ENCODE measurements at places on chromosomes 6 and 20.

GRCh38 chr20:47749339-47749738 lies 35.9 kb downstream of the SULF2 start:
- no peak for DNase-seq

DNA sequence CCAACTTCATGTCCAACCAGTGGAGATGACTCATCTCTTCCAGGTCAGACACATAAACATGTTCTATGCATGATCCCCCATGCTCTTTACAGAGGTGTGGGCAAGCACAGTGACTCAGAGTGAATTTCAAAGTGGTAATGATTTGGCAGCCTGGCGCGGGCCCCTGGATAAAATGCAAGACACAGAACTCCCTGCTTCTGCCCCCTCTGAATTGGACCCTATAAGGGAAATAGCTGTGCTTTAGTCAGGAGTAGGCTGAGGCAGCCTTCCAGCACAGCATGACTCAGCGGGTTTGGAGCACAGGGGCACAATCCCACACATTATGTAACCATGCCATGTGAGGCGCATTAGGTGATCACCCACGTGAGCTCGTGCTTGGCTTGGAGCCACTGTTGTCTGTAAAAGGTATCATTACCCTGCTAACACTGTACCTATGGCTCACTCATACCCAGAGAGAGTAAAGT lies 127.4 kb downstream of the C6orf118 start:
- DNase-seq: no peak

GRCh38 chr6:5567890-5568289 lies 306.6 kb downstream of the FARS2 start:
- DNase-seq: no peak

DNA sequence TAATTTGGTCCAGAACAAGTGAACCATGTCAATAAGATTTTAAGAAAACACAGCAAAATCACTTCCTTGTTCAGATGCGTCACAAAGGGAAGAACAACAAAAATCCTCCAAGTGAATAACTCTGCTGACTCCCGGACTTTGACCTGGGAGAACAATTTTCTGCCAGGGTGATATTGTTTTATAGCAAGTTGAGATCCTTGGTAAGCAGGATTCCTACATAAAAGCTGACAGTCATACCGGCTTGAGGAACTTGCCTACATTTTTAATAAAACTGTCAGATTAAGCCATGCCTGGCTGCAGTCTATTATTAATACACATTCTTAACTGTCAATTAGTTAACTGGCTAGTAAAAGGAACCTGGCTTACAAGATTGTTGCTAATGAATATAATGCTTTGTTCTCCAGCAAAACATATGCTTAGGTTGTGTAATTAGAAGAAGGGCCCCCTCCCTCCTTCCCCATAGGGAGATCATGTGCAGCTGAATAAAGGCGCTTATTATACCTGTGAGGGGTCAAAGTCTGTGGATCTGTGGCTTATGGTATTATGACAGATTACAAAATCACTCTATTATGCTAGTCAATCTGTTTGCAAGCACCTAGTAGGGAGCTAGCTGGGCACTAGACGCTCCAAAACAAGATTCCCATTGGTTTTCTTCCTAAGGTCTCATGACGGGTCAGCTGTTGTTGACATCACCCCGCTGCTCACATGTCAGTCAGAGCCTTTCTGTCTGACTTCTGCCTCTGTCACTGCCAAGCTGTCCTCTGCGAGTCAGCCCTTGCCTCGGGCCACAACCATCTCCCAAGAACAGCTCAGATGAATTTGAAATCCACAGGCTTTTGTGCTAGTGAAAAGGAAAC lies 44.6 kb upstream of the SEC63 start:
- peak; percentile 62 for DNase-seq

DNA sequence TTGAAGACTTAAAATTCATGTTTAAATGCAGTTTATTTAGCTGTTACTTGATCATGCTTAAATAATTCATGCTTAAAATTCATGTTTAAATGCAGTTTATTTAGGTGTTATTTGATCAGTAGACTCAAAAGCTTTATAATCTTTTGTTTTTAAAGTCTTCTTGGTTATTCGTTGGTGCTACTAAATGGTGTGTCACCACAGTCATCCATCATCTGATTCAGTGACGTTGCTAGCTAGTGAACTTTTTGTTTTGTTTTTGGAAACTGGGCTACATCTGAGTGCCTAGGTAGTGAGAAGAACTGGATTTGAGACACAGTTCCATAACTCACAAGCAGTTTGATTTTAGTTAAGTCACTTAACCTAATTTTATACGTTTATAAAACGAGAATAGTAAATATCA lies 20.9 kb downstream of the SCAF8 start:
- DNase-seq: no peak

DNA sequence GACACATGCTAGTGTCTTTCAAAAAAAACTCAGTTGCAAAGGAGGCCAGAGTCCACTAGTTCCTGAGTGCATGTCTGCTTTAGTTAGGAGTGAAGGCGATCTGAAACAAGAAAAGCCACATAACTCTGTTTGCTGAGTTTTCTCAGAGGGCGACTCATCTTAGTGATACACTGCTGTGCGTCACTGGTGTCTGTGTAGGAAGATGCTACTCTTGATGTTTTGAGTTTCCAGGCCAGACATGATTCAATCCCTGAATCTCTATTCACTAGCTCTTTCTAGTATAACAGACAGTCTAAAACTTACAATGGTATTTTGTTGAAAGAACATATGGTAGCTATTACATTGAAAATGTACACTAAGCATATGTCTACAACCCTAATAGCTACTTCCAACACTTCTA lies 60.9 kb downstream of the GFRAL start:
- no peak for DNase-seq

- DNase-seq: no peak
Measured at GRCh38 chr20:55211481-55211880, 736.1 kb downstream of the DOK5 start.

GRCh38 chr6:19999319-20000191 lies 162.4 kb downstream of the ID4 start:
- DNase-seq: no peak

DNA sequence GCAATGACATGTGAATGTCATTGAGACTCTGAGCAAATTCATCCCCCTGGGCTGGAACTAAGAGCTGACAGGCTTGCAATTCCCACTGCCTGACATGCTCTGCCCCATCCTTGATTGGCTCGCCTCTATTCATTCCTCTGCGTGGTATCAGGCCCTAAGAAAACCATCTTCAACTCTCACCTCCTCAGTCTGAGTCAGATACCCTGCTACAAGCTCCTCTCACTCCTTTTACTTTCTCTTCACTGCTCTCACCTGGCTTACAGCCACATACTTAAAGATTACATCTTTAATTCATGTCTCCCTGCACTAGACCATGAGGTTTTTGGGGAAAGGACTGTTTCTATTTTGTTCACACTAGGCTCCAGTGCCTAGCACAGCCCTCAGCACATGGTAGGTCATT lies 131.6 kb downstream of the KIF6 start:
- no peak for DNase-seq

- no peak for DNase-seq
Measured at GRCh38 chr6:79335133-79335674, 100.7 kb upstream of the HMGN3 start.

DNA sequence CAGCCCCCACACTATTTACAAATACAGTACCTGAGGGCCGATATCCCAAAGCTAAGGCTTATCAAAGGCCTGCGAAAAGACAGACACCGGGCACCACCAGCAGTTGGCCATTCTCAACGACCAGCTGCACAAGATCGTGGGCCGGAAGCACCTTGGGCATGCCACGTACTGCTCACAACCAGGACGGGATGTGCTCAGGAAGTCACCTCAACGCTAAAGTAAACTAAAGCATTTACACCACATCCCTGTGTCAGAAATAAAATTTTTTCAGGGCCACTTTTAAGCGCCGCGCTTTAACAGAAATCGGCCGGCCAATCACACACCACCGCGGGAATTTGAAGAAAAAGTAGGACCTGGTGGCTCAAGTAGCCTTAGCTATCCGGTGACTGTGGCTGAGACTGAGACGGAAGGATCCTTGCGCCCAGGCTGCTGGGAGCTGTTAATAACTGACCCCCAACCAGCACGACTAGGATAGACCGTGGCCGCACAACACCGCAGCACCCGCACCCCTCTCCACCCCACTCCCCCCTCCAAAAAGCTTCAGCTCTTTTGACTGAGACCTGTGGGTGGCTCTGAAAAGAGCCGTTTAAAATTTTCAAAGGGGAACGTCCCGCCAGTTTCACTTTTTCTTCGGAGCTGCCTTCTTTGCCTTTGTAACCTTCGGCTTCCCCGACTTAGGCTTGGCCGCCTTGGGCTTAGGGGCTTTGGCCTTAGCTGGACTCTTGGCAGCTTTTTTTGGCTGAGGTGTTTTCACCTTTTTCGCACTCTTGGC lies 131.2 kb upstream of the BTN3A2 start:
- DNase-seq: no peak

- no peak for DNase-seq
Measured at GRCh38 chr6:31728767-31729514, at the start of gene DDAH2. TSS of gene DDAH2 (minus strand) at chr6:31729299. CDS start at chr6:31729161, 138 bp downstream.

DNA sequence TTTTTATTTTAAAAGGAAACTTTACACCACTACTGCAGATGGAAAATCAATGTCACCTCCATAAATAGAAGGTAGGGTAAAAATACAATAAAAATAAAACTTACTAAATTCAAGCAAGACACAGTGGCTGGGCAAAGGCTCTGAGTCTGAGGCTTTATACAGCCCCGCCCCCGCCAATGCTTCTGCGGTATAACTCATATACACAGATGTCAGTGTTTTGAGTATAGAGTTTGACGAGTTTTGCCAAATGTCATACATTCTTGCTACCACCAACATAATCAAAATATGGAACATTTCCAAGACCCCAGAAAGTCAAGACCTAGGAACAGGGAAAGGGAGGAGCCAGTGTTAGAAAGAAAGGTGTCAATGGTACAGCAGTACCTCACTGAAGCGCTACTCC lies 12.8 kb downstream of the NFATC2 start:
- DNase-seq: no peak

DNA sequence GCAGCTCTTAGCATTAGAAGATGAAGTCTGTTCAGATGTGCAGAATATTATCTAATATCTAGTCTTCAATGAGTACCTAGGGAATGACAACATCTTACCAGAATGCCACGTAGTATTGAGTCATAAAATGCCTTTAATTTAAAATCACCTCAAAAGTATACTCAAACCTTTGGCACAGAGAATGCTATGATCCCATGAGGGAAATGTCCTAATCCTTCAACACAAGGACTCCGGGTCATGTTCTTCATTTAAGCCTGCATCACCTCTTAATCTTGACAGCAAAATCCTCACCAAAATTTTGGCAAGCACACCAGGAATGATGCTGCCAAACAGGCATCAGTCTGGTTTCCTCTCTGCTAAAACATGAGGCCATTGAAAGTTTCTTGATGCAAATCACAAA lies 23.6 kb upstream of the MARCKS start:
- no peak for DNase-seq

DNA sequence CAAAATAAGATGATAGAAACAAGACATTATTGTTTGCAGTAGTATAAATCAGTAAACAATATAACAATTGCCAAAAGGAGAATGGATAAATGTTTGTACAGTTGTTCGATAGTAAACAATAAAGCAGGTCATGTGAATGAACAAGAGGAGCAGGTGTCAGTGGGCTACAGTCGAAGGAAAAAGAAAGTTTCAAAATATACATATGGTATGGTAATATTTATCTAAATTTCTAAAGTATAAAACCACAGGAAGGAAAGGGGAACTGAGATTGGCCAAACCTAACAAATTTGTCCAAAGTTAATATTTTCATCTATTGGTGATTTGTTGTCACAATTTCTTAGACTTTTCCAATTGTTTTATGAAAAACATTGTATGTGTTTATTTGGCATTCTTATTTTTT lies 110.9 kb downstream of the SH3BGRL2 start:
- no peak for DNase-seq

- DNase-seq: no peak
Measured at GRCh38 chr6:136846046-136846445, 23.7 kb downstream of the PEX7 start.

DNA sequence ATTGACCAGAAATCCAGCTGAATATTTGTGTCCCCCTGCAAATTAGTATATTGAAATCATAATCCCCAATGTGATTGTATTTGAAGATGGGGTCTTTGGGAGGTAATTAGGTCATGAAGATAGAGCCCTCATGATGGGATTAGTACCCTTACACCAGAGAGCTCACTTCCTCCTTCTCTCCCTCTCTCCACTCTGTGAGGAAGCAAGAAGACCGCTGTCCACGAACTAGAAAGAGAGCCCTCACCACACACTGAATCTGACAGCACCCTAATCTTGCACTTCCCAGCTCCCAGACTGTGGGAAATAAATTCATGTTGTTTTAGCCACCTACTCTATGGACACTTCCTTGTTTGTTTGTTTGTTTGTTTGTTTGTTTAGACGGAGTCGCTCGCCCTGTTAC lies 11.9 kb upstream of the PLAGL1 start:
- DNase-seq: no peak

- no peak for DNase-seq
Measured at GRCh38 chr6:117477988-117478852, 4.3 kb upstream of the DCBLD1 start.

DNA sequence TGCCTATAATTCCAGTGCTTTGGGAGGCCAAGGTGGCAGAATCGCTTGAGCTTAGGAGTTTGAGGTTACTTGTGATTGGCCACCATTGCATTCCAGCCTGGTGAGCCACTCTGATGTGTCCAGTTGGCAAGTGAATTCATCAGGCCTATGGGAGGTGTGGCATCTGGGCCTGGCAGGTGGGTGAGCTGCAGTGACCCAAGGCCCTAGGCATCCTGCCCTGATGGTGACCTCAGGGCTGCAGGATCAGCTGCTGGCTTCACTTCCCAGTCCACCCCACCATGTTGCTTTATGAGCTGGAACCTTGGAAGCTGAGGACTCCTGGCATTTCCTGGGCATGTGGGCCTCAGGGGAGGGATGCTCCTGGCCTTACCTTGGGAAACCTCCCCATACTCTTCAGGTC lies 20.5 kb downstream of the RSPH9 start:
- no peak for DNase-seq

- DNase-seq: no peak
Measured at GRCh38 chr6:160217863-160218262, 40.8 kb downstream of the SLC22A2 start.

DNA sequence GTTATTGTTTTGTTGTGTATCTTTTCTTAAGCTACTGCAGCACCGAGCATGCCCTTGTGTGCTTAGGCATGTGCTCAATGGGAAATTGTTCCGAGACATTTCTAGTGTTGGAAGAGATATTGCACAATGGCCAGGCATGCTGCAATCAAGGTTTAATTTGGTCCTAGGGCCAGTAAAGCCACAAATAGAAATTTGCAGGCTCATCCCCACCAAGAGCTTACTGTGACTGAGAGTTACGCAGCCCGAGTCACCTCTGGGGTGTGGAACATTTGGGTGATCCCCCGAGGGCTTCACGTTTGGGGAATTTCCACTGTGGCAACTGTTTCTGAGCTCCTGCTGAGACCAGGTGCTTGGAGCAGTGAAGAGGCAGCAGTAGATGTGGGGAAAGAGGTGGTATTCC lies 65.8 kb downstream of the ADTRP start:
- no peak for DNase-seq

DNA sequence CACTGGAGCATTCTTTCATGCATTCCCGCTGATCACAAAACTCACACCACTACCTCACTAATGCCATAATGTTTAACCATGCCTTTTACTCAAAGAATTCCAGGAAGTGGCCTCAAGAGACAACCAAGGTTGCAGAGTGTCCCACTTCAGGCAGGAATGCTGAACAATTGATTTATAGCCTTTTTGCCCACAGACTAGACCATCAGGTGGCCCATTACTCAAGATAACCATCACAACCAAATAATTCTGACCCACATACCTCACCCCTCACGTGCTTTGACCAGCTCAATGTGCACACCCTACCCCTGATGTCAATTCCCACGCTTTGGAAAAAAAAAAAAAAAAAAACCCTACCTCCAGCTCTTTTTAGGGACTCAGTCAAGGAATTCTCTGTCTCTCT lies 220.6 kb upstream of the UFL1 start:
- DNase-seq: no peak

Data from NCI-H1048 (cell line).